ENCODE measurements at places on chromosomes 13 and 19.

DNA sequence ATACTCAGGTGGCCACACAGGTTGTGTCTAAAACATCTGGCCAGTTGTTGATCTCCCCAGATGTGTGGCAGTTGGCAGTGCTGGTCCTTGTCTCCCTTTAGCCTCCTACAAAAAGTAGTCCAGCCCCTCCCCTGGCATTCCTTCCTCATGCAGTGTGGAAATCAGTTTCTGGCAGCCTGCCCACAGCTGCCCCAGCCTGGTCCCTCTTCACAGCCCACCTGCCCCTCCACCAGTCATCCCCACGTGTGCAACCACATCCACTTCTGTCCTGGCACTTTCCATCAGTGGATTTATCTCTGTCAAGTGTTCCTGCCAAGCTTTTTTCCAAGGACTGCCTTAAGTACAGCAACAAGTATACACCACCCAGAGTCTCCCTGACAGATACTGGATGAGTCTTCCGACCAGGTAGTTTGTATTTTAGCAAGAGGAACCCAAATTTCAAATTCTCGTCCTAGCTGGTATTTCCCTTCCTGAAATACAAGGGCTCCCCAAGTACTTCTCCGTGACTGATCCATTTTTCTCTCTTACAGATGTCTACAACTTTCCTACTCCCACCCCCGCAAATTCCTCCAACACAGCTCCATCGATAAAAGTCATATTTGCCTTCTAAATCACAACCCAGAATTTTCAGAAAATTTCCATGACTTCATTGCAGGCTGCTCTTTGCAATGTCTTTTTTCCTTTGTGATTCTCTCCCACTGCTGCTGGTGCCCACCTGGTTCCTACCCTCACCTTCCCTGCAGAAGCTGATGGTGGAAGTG is 313.5 kb downstream of the FOXO1 start:
- no peak for DNase-seq

DNA sequence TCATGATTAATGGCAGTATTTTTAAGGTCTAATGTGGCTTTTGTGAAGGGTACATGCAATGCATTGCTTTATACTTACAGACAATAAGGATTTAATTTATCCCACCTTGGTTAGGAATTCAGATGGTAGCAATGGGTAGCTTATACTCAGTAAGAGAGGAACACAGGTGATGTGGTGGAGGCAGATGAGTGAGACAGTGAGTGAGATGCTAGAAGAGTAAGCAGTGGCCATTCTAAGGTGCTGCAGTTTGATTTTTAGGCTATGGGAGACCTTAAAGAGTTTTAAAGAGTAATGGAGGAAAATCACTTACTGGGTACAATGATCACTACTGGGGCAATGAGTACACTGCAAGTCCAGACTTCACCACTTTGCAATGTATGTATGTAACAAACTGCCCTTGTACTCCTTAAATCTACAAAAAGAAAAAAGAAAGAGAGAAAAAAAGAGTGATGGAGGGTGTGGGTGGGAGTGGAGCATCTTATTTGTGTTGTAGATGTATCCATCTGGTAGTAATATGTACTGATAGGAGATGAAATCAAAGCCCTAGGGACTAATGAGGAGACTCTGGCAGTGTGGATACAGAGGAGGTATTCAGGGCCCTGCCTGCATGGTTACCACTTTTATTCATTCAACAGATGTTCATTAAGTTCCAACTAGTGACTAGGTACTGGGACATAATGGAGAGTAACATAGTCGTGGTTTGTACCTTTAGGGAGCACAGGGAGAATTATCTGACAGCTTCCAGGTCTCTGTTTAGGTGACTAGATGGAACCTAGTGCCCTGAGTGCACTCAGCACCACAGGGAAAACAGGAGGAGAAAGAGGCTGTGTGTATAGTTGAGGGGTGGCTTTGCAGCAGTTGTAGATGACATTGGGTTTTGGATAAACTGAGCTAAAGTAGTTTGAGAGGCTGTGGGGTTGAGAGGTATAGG is 99.0 kb downstream of the GPC6 start:
- no peak for DNase-seq

DNA sequence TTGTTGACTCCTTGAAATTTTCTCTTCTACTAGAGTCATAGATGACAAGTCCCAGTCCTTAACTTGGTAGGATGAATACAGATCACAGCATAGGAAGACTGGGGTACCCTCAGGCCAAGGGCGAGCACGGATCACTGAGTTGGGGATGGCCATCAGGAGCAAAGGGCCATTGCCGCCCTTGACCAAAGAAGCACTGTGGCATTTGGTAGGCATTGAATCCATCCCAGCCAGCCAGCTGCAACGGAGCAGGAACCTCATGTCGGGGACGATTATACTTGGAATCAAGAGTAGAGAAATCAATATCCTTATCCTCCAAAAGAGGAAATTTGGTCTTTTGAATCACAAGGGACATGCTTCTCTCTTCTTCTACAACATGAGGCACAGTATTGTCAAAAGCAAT is 50.1 kb upstream of the ZNF573 start:
- no peak for DNase-seq

DNA sequence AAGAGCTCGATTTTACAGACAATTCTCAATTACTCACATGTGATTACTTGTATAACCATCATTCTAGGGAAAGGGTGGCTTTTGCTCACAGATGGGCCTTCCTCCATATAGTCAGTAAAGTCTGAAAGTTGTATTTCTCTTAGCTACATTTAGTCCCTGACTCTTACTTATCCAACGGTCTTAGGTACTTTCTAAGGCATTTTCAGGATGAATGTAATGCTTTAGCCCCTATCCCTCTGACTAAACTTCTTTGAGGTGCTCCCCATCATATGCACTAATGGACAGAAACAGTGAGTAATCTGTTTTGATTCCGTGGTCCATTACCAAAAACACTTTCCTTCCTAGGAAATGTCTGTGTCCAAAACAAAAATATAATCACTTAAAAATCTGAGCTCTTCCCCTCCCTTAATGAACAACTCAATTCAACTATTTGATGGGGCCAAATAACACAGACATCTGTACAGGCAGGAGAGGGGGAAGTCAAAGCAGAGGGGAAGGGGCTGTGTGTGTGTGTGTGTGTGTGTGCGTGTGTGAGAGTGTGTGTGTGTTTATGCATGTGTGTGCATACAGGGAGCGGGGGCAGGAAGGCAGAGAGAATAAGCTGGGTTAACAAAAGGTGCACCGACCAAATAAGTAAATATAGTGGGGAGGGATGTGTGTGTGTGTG is 84.9 kb downstream of the USP12 start:
- DNase-seq: no peak

DNA sequence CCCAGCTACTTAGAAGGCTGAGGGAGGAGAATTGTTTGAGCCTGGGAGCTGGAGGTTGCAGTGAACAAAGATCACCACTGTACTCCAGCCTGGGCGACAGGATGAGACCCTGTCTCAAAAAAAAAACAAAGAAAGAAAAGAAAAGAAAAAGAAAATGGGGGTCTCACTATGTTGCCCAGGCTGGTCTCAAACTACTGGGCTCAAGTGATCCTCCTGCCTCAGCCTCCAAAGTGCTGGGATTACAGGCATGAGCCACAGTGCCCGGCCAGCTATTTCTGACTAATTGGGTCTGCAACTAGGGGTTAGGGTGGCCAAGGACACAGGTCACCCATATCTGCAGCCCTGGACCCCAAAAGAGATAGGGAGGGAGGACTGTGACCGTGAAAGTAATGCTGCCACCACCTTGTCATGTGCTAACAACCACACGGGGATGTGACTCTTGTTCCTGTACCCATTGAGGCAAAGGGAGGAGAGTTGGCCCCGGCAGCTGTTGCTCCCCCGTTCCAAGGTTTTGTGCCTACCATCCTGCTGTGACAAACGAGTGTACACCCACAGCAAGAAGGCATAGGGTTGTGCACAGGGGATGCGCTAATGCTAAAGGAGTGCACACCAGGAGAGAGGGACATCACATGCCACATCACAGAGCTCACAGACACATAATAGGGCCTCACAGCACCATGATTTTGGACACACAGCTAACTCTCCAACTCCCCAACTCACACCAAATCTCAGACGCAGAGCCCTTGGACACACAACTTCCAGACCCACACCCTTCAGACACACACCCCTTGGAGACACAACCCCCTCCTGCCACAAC is 619 bp downstream of the MEF2B start:
- no peak for DNase-seq

- peak; percentile 52 for DNase-seq
These were observed 4.1 kb downstream of the ARHGEF1 start for GRCh38 chr19:41886761-41887710.

DNA sequence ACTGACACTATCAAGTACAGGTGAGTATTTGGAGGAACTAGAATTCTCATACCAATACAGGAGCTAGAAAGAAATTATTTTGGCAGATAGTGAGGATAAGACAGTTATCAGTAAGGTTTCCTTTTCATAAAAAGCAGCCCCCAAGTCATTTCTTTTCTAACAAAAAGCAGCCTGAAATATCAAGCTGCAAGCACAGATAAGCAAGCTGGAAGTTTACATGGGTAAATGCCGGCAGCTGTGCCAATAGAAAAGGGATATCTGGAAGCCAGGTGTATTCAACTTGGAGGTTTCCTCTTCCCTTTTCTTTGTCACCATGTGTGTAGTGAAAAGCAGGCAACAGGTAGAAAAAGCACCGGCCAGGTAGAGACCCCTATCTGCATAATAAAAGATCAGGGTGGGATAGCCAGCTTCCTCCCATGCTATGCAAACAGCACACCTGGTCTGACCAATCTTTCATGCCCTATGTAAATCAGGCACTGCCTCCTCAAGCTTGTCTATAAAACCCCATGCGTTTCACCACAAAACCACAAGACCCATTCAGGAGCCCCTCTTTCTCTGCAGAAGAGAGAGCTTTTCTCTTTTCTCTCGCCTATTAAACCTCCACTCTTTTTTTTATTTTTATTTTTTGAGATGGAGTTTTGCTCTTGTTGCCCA is 22.9 kb downstream of the CYP4F2 start:
- DNase-seq: no peak

DNA sequence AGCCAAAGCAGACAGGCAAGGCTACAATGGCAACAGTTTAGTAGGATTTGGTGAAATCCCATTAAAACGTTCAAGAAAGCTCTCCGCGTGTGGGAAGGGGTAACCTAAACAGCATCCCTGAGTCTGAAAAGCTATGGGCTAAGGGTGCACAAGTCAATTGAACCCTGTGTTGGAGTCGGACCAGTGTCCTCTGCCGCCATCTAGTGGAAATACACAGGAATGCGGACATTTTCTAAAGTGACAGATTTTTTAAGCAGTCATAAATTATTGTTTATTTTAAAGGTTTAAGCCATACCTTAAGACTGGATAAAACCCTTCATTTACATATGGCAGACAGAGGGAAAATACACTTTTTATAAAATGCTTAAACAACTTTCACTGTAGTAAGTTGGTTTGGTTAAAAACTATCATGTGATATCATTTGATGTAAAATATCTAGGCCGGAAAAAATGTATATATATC is 26.5 kb upstream of the LSM14A start:
- peak; percentile 43 for DNase-seq

GRCh38 chr19:1579222-1579621 is 11.1 kb upstream of the MEX3D start:
- DNase-seq: no peak

GRCh38 chr13:40490086-40490758 is 176.2 kb downstream of the FOXO1 start:
- no peak for DNase-seq

GRCh38 chr13:98548230-98548629 is 28.7 kb downstream of the STK24 start:
- no peak for DNase-seq

GRCh38 chr19:23516266-23516665 is 121.0 kb upstream of the ZNF91 start:
- DNase-seq: no peak
